Choroid plexus epithelial cell (primary cell): ENCODE measurements at places on chromosomes 1 and 21.
A peak's percentile ranks its signal among the peaks of the same experiment; 100 is the strongest.

DNA sequence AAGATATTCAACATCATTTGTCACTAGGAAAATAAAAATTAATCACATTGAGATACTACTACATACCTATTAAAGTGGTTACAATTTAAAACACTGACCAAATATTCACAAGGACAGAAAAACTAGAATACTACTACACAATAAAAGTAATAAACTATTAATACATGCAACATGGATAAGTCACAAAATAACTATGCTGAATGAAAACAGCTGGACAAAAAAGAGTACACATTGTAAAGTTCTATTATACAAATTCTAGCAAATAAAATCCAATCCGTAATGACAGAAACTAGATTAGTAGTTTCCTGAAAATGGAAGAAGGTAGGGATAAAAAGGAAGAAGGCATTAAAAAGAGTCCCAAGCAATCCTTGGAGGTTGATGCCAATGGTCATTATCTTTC is 348.7 kb upstream of the PTBP2 start:
- DNase-seq = peak; percentile 29

GRCh38 chr1:202661136-202661845 is 49.0 kb downstream of the SYT2 start:
- DNase-seq = no peak

DNA sequence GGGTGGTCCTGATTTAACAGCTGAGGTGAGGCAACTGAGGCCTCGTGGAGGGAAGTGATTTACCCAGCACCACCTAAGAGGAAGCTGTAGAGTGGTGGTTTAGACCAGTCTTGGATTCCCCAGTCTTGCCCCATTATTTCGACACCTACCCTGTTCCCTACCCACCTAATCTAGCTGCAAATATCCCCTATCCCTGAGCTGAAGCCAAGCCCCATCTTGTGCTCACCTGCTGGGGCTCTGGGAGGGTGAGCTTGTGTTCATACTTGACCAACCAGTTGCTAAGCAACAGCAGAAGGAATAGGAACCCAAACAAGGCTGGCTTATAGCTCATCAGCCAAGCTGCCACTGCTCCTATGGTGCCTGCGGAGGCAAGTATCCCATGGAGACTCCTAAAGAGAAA is 2.0 kb downstream of the TEX46 start:
- DNase-seq = no peak

DNA sequence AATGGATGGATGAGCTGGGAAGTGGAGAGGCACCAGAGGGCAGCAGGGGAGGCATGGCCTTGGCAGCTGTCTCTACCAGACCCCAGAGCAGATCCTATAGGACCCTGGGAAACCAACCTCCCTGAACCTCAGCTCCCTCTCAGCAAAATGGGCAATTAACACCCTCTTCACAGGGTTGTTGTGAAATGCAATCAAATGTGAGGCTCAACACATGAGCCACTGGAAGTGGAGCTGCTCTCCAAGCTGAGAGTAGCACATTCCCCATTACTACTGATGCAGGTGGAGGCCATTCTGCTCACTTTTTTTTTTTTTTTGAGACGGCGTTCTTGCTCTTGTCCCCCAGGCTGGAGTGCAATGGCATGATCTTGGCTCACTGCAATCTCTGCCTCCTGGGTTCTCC is 6.5 kb upstream of the SYNC start:
- DNase-seq = no peak

GRCh38 chr1:201888282-201889089 is at the start of gene SHISA4:
TSS of gene SHISA4 (plus strand) at chr1:201888898. CDS start at chr1:201888995, 97 bp downstream.
- DNase-seq = peak; percentile 30

DNA sequence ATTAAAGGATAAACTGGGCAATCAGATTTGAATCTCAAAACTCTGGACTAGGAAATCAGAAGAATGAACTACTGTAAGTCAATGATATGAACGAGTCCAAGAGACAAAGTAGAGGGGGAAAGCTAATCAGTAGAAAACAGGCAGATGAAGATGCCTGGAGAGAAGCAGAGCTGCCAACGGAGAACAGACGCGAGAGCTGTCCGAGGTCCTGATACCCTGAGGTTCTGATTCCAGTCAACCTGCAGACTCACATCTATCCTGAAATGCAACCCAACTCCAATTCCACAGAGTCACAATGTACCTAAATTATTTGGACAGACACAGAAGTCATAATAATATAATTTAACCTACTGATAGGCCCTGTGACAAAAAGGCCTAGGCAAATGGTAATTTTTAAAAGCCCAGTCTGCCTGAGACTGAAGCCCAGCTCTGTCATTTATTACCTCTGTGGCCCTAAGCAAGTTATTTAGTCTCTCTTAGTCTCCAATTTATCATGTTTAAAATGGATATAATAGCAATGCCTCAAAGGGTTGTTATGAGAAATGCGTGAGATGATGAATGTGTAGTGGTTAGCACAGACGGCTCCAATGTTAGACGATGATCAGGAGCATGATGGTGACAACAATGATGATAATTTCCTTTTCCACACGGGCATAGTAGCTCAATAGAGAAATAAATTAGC is 33.4 kb downstream of the RGS7 start:
- DNase-seq = peak; percentile 43

DNA sequence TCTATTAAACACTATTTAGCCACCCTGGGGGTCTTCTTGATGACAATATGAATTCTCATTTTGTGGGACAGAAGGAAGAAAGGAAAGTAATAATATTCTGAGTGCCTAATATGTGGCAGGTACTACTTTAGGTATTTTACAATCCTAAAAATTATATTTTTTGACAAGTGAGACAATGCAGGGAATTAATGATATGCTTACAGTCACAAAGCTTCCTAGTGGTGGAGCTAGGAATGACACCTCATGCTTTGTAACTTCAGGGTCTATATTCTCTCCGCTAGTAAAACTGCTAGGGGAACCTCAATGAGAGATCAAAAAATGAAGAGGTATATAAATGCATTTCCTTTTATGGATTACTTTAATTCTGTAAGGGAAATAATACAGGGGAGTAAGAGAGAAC is 44.3 kb downstream of the TPR start:
- DNase-seq = peak; percentile 12

DNA sequence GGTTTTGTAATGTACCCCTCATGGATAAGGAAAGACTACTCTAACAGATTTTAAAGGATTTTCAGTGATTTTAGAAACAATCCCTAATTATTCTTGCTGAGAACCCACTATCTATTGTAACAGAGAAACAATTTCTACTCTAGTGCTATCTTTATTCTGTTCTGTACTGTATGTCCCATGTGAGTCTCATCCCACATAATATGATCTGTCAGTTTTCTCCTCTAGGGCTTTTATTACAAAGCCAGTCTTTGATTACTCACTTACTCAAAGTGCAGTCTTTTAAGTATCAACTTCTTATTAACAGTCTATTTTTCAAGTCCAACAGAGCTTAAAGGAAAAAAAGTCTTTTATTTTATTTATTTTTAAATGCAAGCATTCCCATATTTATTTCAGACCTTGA is 54.8 kb downstream of the CTH start:
- no peak for DNase-seq

GRCh38 chr21:38487901-38488639 is 10.2 kb downstream of the ERG start:
- no peak for DNase-seq

DNA sequence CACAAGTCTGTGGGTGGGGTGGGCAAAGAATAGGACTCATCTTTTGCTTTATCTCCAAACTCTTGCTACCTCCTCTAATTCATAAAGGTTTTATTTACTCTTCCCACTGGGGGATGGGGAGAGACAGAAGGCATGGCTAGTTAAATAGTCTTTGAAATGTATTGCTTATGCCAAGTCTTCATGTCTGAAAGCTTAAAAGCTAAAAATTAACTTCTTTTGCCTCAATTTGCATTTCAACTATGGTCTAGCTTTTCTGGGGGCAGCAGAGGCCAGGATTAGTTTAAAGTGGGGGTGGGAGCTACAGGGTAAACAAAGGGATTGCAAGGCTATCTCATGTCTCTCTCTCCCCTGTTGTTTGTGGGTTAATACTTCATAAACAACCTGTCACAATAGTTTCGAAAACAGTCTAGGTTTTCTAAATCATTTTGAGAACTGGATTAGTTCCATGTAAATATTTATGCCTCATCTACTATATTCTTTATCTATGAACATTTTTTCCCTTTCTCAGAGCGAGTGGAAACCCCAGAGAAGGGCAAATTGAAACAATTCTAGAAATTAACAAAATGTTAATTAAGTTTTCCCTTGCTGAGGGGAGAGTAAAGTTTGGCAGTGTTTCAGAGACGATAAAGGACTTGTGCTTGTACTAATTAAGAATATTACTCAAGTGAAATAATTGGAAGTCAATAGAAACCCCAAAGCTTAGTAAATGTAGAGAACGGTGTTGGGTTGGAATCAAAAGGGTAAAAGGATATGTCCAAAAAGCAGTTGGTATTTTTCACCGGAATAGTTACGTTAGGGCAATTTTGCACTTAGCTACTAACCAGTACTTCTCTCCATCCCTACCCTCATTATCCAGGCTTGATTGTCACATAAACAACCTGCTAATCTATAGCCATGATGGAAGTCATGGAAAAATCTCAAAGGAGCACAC is 182.2 kb downstream of the GIPC2 start:
- DNase-seq = no peak

- DNase-seq = no peak
Observed at GRCh38 chr21:36472377-36472776, 7.5 kb downstream of the CLDN14 start.

DNA sequence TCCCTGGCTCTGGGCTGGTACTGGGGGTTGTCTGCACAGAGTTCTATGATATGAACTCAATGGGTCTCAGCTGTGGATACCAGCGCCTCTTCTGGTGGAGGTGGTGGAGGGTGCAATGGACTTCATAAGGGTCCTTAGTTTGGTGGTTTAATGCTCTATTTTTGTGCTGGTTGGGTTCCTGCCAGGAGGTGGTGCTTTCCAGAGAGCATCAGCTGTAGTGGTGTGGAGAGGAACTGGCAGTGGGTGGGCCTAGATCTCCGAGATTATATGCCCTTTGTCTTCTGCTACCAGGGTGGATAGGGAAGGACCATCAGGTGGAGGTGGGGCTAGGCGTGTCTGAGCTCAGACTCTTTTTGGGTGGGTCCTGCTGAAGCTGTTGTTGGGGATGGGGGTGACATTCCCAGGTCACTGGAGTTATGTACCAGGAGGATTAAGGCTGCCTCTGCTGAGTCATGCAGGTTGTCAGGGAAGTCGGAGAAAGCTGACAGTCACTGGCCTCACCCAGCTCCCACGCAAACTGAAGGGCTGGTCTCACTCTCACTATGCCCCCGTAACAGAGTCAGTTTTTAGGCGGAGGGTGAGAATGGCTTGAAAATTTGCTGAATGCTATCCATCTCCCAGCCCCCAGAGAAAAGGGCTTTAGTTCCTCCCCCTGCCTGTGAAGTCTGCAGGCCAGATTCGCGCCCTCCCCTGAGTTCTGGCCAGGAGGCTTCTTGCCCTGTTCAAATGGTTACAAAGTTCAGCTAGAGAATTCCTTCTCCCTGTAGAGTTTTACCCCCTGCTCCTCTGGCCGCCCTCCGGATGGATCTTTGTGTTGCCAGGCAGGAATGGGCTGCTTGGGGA is 902.9 kb downstream of the LTN1 start:
- DNase-seq = no peak

GRCh38 chr1:236027104-236027503 is 37.8 kb downstream of the NID1 start:
- no peak for DNase-seq

DNA sequence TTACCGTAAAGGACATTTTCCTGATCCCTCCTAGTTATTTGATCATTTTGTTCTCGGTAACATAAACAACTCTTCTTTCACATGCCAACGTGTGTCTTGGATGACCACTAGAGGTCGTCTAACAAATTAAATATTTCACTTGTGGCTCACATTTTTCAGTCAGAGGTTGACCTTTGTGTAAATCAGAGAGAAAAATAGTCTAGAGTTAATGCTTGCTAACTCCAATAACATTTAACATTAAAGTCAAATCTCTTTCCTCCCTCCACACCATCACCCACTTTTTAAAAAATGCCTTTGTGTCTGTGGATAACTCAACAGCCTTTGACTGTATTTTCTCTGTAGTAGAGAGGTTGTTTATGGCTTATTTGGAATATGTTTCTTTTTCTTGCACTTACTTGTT is 220.5 kb upstream of the B3GALT2 start:
- peak; percentile 90 for DNase-seq

GRCh38 chr1:83769072-83769471 is 229.9 kb downstream of the TTLL7 start:
- DNase-seq = no peak

GRCh38 chr1:53734650-53735211 is 4.2 kb downstream of the GLIS1 start:
- DNase-seq = peak; percentile 85

DNA sequence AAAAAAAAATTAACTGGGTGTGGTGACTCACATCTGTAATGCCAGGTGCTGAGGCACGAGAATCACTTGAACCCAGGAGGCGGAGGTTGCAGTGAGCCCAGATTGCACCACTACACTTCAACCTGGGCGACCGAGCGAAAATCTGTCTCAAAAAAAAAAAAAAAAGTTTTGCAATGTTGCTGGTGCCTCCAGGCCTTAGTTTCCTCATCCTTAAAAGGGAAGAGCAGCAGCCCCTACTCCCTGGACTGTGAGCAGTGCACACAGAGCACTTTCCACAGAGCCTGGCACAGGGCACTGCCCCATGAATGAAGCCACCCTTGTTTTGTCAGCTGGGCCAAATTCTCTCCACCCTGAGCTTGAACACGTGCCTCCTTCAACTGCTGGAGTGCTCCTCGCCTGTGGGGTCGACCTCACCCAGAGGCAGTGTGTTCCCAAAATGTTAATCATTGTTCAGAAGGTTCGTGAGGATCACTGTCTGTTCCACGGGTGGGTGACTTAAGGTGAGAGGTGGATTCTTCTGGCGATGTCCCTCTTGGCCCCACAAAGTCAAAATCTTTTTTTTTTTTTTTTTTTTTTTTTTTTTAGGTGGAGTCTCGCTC is 152.1 kb upstream of the TMEM51 start:
- no peak for DNase-seq

DNA sequence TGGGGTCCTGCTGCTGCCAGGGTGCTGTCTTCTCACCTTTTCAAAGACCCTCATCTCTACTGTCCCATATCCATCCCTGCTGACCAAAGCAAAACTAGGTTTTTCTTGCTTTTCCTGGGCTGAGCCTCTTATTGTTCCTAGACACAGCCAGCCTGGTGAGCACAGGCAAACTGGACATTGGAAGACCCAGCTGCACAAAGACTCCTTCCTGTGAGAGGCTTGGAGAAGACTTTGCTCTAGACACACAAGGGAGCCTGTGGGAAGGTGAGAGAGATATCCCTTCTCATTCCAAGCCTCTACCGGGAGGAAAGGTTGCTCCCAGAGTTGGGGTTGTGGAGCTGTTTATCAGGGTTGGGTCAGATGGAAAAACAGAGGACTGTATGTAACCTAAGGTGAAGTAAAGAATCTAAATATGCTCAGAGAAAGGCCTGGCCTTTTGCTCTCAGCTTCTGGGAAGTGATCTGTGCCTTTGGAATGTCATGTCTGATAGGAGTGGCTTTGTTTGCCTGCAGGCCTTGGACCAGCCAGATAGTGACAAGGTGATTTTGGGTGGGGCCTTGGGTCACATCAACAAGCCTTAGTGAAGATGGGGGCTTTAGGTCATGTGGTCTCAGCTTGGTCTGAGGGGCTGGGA is 87.6 kb upstream of the RUNX1 start:
- peak; percentile 45 for DNase-seq
